ENCODE measurements at places on chromosomes 16 and 17. TPM values are rescaled to one million over a fixed set of nuclear protein-coding genes. Genes with fewer than 3 reads are reported as not detected.

DNA sequence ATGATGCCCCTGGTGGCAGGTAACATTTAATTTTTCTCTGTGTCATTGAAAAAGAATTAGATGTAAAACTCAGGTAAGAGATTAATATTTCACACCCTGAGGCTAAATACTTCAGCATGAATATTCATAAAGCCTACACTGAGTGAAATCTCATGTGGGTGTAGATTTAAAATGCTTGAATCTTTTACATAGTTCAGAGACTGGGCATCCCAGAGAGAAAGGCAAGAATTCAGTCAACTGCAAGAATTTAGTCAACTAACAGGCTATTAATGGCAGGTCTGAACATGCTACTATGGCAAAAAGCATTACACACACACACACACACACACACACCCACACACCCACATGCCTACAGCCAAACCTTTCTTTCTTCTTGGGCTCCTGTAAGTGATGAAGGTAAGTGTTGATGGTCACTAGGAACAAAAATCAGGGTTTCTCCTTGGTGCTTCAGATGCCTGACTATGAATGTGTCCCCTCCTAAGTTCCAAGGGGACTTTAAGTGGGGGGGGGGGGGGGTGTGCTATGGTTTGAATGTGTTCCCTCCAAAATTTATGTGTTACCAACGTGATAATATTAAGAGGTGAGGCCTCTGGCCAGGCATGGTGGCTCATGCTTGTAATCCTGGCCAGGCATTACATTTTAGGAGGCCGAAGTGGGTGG lies 63.7 kb upstream of the PSMD7 start:
- DNase-seq: peak; percentile 85

GRCh38 chr17:53270936-53271335 lies 551.8 kb upstream of the KIF2B start:
- no peak for DNase-seq

DNA sequence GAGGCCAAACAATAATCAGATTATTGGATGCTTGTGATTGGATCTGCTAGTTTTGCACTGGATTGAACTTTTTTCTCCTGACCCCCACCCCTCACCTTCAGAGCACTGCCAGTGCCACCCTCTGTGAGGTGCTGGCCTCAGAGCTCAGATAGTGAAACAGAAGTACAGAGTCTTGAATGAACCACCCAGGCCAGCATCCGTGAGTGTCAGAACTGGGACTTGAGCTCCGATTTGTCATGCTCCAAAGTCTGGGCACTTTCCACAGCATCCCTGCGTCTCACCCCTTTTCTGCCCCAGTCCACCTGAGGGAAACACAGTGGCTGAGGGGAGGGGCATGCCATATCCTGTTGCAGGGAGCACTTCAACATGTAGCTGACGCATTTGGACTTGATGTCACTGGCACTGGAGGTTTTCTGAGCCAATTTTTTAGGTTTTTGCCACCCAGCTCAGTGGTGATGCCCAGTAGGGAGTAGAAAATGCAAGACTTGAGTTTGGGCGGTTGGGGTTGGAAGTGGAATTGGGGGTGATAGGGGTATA lies 47.3 kb downstream of the SMPD3 start:
- DNase-seq: no peak

CCL7 gene
- total RNA-seq: not detected
